Pons (tissue), 1 donor: ENCODE measurements at places on chromosomes 6 and 20.
A peak's percentile ranks its signal among the peaks of the same experiment; 100 is the strongest.

- no peak for DNase-seq
These were observed 200.3 kb downstream of the DLL1 start for GRCh38 chr6:170090561-170090960.

DNA sequence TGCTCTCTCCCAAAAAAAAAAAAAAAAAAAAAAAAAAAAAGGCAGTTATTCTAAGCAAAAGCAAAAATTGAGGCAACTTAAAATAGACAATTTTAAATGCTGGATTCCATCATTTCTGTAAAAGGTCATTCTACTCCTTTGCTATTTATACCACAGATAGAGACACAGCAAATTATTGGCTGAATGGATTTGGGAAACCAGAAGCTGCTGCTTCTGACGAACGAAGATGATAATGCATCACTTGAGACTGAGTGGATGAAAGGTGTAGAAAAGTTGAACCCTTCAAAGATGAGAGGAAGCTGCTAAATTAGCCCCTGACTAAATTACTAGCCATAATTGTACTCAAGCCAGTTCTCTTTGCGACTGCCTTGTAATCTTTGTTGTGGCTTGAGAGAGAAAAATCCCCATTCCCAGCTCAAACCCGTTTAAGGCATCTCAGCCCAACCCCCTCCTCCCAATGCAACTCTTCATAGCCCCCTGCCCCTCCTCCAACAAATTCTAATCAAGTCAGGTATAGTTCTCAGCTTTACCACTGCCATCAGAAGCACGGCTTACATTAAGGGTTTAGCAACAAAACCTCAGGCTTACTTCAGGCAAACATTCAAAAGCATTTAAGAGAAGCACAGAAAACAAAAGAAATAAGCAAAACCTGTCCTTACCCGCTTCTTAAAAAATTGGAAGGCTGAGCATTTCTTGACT lies 1.0 kb downstream of the SGK1 start:
- peak; percentile 79 for DNase-seq

DNA sequence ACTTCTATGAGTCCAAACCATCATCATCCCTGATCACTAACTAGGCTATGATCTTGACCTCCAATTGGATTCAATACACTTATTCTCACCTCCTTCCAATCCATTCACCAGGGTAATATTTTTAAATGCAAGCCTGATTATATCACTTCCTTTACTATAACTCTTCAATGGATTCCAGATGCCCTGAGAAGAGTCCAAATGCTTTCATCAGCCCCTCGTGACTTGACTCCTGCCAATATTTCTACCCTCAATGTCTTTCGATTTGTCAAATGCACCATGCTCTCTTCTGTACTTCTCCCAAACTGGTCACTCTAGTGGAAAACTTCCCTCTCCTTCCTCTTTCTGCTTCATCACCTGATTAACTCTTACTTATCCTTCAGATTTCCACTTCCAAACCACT lies 70.8 kb downstream of the CD164 start:
- DNase-seq: no peak

DNA sequence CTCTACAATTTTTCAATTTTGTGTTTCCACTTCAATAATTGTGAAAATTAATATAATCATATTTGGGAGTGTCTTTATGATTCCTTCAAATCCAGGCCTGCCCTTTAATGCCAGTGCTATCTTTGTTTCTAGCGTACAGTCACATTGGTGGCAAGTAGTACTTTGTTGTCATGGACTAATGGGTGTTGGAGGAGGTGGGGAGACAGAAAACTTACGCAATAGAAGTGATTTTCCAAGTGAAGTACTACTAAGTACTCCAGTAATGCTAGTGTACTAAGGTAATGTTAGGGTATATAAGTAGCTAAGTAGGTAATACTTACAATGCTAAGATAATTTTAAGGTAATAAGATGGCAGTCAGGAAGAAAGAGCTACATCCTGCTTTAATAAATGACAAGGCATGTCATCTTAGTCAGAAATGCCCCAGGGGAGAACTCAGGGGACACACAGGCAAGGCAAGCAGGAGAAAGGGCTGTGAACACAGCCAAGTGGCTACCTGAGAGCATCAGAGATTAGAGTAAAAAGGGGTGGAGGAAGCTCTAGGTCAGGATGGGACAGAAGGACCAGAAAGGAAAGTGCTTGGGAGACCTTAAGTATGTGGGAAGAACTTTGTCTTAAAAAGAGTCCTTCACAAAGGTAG lies 217.2 kb upstream of the PRDM1 start:
- DNase-seq: no peak

- DNase-seq: no peak
These were observed 58.7 kb downstream of the EDN1 start for GRCh38 chr6:12348530-12349511.

DNA sequence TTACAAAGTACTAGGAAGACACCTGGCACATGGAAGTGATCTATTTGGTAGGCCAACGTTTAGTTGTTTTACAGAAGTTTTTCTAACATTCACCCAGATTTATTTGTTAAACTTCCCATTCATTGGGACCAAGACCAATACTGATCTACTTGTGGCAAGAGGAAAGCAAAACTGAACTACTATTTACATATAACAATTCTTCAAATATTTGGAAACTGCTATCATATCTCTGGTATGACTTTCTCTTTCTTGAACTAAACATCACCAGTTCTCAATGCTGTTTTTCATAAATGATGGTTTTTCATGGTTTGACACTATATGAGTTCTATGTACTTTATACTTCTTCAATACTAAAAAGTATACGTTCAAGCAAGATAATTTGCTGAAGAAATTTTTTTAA lies 189.2 kb downstream of the ASCC3 start:
- no peak for DNase-seq

- no peak for DNase-seq
These were observed 89.6 kb downstream of the AIG1 start for GRCh38 chr6:143150281-143150680.

DNA sequence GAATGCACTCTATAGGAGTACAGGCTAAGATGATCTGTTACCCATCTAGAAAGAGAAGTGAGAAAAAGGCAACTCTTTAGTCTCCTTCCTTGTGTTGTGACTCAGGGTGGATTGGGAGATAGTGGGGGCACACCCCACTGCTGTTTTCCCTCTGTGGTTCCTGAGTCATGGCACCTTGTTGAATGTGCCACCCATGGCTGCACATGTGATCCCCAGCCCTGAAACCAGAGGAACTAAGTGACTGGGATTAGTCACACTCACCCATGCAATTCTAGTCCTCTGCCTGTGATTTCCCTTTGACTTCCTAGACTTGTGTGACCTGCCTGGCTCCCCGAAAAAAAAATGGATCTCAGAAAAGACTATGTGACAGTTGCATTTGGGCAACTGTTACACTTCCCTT lies 48.6 kb upstream of the HTR1B start:
- no peak for DNase-seq

DNA sequence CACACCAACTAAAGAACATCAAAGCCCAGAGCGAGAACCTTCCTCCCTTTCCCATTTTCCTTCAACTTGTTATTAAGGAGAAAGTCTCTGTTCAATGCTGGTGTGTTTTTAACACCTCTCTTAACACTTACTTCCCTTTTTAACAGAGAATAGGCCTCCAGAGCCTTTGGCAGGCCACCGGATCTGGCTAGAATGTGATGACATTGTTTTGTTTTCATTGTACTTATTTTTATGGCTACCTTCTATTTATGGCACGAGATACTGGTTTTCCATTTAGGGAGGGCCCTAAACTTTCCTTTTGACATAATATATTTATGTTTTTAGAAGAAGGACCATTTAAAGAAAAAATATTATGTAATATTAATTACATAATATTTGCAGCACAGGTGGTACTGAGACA lies 21.6 kb downstream of the TCF15 start:
- DNase-seq: no peak

- no peak for DNase-seq
These were observed 551.0 kb downstream of the PHF3 start for GRCh38 chr6:64186592-64186991.

DNA sequence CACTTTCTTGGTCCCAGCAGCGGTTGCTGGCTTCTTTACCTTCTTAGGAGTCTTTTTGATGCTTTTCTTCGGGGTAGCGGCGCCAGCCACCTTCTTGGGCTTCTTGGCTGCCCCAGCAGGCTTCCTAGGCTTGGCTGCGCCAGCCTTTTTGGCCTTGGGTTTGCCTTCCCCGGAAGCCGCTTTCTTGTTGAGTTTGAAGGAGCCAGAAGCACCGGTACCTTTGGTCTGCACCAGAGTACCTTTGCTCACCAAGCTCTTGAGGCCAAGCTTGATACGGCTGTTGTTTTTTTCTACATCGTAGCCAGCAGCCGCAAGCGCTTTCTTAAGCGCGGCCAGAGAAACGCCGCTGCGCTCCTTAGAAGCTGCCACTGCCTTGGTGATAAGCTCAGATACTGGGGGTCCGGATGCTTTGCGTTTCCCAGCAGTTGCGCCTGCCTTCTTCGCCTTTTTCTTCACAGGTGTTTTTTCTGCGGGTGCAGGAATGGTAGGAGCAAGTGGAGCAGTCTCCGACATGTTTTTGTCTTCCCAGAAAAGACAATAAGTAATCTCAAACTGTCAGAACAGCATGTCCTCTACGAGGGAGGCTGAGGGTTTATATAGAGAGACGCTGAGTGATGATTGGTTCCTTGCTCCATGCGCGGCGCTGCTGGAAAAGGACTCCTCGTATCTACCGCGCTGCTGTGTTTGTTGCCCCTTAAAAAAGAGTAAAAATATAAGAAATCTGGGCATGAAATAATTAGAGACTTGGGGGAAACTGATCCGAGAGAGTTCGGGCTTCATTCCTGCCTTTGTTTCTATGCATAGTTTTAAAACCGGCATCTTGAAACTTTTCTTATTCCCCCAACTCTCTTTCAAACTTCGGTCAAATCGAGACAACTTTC lies 130.3 kb upstream of the BTN3A2 start:
- peak; percentile 78 for DNase-seq

DNA sequence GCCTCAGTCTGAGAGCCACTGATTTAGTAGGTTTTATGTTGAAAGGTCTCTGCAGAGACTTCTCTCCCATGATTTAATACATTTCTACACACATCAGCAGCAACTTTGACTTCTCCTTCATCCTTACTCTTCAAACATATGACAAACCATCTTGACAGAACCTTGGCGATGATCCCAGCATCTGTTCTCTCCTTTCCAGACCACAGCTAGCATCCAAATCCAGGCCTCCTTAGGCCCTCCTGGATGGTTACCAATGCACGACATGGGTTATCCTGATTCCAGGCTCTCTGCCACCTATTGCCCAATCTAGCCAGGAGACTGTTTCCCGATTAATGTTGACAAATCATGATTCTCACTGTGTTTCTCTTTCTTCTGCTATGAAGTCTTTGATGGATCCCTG lies 16.8 kb downstream of the LAMA4 start:
- DNase-seq: no peak

- DNase-seq: no peak
These were observed 1.2 kb upstream of the TSPO2 start for GRCh38 chr6:41040940-41041536.

- peak; percentile 63 for DNase-seq
These were observed 71.3 kb upstream of the SLC2A12 start for GRCh38 chr6:134123666-134124208.

DNA sequence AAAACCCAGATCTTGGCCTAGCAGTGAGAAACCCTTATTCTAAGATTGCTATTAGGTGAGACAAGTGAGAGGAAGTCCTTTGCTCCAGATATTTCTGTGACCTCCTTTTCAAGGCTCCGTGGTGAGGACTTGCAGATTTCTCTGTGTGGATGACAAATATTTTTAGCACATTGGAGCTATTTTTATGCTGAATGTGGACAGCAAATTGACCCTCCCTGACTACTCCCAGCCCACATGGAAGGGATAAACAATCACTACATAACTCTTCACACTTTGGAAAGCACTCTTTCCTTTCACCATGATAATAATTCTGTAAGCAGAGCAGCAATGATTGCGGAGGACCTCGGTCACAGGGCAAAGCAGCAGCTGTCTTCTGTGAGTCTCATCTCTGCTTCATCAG lies 88.0 kb upstream of the ADGRF1 start:
- peak; percentile 8 for DNase-seq

DNA sequence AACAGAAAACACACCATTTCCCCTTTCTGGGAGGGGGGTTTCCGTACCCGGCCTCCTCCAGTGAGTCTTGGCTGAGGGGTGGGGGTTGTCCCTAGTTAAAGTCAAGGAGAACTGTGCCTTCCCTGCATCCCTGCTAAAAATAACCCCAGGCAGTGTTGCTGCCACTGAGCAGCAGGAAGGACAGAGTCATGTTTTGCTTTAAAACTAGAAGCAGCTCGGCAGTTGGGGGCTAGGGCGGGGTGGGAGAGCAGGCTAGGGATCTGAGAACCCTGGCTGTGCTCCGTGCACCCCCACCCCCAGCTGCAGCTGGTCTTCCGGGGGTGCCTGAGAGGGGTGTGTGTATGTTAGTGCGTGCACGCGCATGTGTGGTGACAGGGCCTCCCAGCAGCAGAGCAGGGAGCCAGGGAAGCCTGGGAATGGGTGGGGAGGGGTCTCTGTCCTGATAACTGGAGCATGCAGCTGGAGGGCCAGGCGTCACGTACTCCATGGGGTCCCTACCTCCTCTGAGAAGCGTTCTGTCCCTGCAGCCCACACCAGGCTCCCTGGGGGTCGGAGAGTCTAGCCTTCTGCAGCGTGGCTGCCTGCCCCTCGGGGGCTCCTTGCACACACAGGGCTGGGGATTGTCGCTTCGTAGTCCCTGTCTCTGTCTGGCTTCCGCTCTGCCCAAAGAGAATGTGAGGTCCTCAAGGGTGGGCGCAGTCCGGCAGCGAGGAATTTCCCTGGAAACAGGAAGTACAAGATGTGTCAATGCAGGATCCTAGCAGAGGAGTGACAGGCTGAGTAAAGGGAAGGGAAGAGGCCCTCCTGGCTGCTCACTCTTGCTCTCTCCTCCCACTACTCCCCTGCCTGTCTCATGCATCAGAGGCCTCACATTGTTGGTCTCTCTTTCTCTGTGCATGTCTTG lies 16.8 kb upstream of the ARMC12 start:
- peak; percentile 81 for DNase-seq

DNA sequence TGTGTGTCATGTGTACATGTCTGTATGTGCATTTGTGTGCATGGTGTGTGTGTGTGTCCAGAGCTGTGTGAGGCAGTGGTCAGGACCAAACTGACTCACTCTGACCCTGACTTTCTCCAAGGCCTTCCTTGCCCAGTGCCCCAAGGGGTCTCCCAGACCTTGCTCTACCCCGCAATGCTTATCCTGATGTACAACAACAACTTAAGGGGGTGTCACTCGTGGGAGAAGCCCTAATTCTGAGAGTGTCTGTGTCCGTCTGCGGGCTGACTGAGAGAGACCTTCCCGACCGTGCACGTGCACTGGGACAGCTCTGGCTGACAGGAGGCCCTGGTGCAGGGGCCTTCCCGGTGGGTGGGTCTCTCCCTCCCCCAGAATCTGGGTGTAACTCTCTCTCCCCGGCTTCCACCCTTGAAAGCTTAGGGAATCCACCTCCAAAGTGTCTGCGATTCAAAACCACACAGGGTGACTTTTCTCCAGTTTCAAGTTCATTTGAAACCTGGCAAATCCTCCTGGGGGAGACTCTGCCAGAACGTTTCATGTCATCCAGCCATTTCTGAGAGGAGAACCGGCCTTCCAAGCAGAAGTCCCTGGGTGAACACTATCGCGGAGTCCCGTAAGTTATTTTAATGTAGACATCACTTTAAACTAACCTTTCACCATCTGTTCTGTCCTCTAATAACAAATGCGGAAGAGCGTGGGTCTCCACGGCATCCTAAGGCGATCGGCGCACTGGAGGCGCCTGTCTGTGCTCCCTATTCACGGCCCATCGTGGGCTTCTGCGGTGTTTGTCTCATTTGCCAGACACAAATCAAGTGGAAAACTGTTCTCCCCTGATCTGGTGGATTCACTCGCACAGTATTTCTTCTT lies 225.5 kb downstream of the TAF4 start:
- no peak for DNase-seq

GRCh38 chr20:17613328-17614175 lies 43.7 kb downstream of the DSTN start:
- no peak for DNase-seq
